Right lobe of liver (tissue), 6 donors: ENCODE measurements at places on chromosomes 6 and 20. TPM values are rescaled to one million over a fixed set of nuclear protein-coding genes. Genes with fewer than 3 reads are reported as not detected.

DNA sequence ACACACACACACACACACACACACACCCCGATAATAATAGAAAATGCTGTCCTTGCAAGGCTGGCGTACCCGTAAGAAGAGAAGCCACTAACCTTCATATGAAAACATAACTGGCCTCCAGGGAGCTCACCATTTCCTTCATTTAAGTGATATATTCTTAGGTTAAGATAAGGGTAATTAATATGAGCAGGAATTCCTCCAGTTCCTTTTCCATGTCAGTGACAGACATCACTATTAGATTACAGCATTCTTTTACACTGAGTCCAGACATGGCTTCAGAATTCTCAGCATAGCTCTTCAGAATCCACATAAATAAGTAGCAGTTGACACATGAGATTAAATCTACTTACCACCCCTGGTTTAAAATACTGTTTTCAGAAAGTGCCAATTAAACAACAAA is 121.9 kb downstream of the SIM1 start:
- DNase-seq = no peak
- H3K4me1 ChIP-seq = no peaks in the 10 kb centered on the region
- no peaks in the 10 kb centered on the region for H3K27me3 ChIP-seq
- no peak overlapping the region for H3K4me3 ChIP-seq
- no peak overlapping the region for H3K27ac ChIP-seq

- H3K4me1 ChIP-seq = no peaks in the 10 kb centered on the region
- no peaks in the 10 kb centered on the region for H3K36me3 ChIP-seq
- no peak for DNase-seq
- no peak overlapping the region for H3K27ac ChIP-seq
Measured at GRCh38 chr20:46253391-46253790, 54.9 kb downstream of the CDH22 start.

- H3K36me3 ChIP-seq = no peaks in the 10 kb centered on the region
- DNase-seq = no peak
- no peaks in the 10 kb centered on the region for H3K27me3 ChIP-seq
- no peaks in the 10 kb centered on the region for H3K4me1 ChIP-seq
- no peak overlapping the region for H3K4me3 ChIP-seq
Measured at GRCh38 chr6:33604941-33605854, 15.9 kb upstream of the ITPR3 start.

DNA sequence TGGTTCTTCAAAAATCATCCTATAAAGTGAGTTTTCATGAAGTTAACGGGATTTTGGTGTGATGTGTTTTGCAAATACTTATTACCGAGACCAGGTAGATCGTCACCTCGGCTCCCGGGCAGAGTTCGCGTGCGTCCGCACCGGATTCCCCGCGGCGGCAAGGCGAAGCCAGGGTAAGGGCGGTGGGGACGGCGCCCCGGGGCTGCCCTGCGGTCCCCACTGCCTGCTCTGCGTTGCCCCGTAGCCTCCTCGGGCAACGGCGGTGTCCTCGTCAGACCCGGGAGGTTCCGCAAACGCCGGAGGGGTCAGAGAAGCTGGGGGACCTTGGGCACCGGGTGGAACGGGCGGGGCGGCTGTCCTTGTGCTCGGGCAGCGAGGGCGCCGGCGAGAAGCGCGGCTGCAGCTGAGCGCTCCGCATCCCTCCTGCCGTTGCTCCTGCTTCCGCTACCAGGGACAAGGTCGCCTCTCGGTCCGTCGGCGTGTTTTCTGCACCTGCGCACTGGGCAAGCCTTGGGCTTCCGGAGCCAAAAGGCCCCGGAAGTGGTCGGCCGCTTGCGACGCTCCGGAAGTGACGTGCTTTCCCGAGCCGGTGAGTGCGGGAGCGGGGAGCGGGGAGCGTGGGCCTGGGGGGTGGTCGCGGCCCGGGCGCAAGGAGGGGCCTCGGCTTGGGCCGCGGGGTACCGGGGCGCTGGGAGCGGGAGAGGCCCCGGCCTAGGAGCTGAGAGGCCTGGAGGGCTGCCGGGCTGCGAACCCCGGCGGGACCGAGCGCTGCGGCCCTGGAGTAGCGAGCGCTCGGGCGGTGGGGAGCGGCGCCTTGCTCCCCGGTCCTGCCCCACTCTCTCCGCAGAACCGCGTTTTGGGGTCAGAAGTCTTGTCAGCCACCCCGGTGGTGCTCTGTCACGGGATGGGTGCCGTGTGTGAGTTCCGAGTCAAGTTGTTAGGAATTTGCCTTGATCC is at the start of gene MTG2:
TSS of gene MTG2 (plus strand) at position 560 of the 957 bp plus-strand sequence. CDS start 10,393 bp downstream, outside the sequence.
- no peaks in the 10 kb centered on the region for H3K36me3 ChIP-seq
- DNase-seq = peak; percentile 97
- H3K27me3 ChIP-seq = no peaks in the 10 kb centered on the region
- peak within 1 kb of the TSS; percentile 86 for H3K4me3 ChIP-seq

GRCh38 chr6:131107151-131107550 is 28.1 kb upstream of the AKAP7 start:
- H3K27me3 ChIP-seq = no peaks in the 10 kb centered on the region
- H3K4me1 ChIP-seq = no peaks in the 10 kb centered on the region
- no peak overlapping the region for H3K27ac ChIP-seq
- DNase-seq = no peak
- H3K4me3 ChIP-seq = no peak overlapping the region
- no peaks in the 10 kb centered on the region for H3K36me3 ChIP-seq

DNA sequence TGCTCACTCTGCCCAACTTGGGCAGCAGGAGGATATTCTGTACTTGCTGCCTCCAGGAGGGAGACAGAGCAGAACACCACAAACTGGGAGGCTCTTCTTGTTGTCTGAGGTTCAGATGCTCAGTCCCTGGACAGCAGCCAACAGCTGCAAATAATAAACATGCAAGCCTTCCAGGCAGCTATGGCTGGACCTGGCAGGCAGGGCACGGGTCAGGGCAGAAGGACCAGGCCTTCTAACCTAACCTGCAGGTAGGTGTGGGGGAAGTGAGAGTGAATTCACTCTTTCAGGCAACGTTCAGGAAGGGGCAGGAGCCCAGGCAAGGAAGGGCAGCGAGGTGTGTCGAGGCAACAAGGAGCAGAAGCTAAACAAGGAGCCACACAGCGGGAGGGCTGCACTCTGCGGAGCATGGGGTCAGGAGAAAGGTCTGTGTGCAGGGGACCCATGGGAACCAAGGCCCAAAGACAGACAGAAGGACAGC is 31.5 kb downstream of the NINL start:
- H3K4me3 ChIP-seq = no peak overlapping the region
- no peaks in the 10 kb centered on the region for H3K27me3 ChIP-seq
- no peak overlapping the region for H3K27ac ChIP-seq
- DNase-seq = no peak
- no peaks in the 10 kb centered on the region for H3K4me1 ChIP-seq

GRCh38 chr20:57625181-57625958 is 5.1 kb upstream of the ZBP1 start:
- H3K27ac ChIP-seq = no peak overlapping the region
- no peak for DNase-seq
- no peaks in the 10 kb centered on the region for H3K27me3 ChIP-seq
- no peak overlapping the region for H3K4me3 ChIP-seq
- H3K36me3 ChIP-seq = no peaks in the 10 kb centered on the region

Gene TRIM15
- 3.0 TPM for total RNA-seq

DNA sequence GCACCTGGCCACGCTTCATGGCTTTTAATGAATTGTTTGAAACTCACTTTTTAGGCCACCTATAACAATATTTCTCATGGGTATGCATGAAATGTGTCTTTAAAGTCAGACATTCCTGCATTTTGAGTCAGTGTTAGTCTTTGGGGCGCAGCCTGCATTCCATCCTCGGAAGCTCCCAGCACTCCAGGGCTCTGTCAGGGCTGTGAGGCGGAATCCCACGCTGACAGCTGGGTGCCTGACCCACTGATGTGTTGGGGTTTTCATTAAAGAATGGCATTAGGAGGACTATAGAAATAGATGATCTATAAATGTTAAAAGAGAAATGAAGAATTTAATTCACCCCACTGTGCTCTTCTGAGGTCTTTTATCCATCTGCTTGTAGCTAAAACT is 16.2 kb upstream of the CLDN20 start:
- no peak for DNase-seq
- H3K4me3 ChIP-seq = no peak overlapping the region
- H3K27ac ChIP-seq = no peak overlapping the region
- no peaks in the 10 kb centered on the region for H3K27me3 ChIP-seq

Gene SIGLEC1
- 13.9 TPM for total RNA-seq

Gene OVOL2
- 0.25 TPM for total RNA-seq

DNA sequence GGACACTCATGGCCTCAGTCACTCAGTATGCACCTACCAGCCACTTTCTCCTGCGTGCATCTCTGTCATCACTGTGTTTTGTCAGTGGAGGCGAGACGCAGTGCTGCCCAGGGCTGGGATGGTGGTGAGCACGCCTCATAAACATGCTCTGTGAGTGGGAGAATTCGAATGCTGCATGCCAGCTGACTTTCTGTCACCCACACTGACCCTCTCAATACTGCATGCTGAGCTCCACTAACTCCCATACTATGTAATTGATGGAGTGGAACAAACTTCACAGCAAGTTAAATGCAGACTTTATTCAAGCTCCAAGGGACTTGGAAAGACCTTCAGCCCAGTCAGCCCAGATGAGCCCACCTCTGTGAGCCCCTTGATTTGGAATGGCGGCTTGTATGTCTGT is 22.7 kb upstream of the GGTLC1 start:
- H3K27me3 ChIP-seq = no peaks in the 10 kb centered on the region
- H3K4me3 ChIP-seq = no peak overlapping the region
- no peak overlapping the region for H3K27ac ChIP-seq
- DNase-seq = no peak
- H3K4me1 ChIP-seq = no peaks in the 10 kb centered on the region

DNA sequence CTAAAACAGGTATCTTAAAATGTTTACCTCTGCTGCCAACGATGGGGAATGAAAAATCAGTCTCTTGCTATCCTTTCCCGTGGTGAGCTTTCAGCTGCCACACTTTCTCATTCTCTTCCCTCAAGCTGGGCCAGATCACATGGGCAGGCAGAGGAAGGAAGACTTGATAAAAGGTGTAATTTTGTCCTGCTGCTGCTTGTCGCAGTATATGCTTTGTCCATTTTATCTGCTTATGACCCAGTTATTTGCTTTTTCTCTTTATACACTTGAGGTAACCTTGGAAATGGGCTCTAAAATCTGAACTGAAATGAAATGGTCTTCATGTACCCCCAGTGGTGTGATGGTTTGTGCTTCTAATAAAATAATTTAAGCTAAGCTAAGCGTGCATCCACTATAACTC is 695.9 kb upstream of the FLRT3 start:
- H3K27me3 ChIP-seq = no peaks in the 10 kb centered on the region
- no peaks in the 10 kb centered on the region for H3K4me1 ChIP-seq

GRCh38 chr6:19999319-20000191 is 162.4 kb downstream of the ID4 start:
- H3K4me1 ChIP-seq = no peaks in the 10 kb centered on the region
- no peak overlapping the region for H3K27ac ChIP-seq
- H3K4me3 ChIP-seq = no peak overlapping the region
- no peaks in the 10 kb centered on the region for H3K27me3 ChIP-seq
- DNase-seq = no peak

- H3K36me3 ChIP-seq = peaks cover 4% of the 10 kb centered on the region
- H3K27ac ChIP-seq = no peak overlapping the region
- no peaks in the 10 kb centered on the region for H3K4me1 ChIP-seq
Measured at GRCh38 chr6:624979-625378, 31.9 kb downstream of the HUS1B start.

DNA sequence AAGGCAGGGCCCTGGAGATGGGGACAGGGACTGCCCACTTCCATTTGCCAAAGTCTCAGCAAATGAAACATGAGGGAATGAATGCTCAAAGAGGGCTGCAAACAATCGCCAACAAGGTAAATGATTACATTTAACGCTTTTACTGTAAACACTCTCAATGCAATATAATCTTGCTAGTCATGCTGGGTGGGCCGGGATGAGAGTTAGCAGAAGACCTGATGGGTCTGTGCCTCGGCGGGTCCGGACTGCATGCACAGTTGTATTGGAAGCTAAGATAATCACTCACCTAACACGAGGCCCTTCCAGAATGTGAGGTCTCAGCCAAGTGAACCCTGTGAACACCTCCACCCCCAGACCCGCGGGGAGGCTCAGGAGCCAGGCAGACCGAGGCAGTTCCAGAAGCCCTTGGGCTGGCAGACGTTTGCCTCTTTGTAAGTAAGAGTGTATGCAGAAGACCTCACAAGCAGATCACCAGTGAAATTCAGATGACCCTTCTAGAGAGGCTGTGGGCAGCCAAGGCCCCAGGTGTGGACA is 4.7 kb upstream of the SLCO4A1 start:
- H3K4me3 ChIP-seq = no peak overlapping the region
- DNase-seq = no peak
- H3K27me3 ChIP-seq = peaks cover 9% of the 10 kb centered on the region
- H3K36me3 ChIP-seq = no peaks in the 10 kb centered on the region
- no peak overlapping the region for H3K27ac ChIP-seq

GRCh38 chr6:42661540-42662153 is 60.8 kb downstream of the PRPH2 start:
- no peaks in the 10 kb centered on the region for H3K27me3 ChIP-seq
- no peaks in the 10 kb centered on the region for H3K4me1 ChIP-seq
- peaks cover 49% of the 10 kb centered on the region for H3K36me3 ChIP-seq
- no peak overlapping the region for H3K4me3 ChIP-seq
- peak; percentile 73 for DNase-seq
- no peak overlapping the region for H3K27ac ChIP-seq

- H3K4me1 ChIP-seq = no peaks in the 10 kb centered on the region
- DNase-seq = no peak
- no peak overlapping the region for H3K27ac ChIP-seq
Measured at GRCh38 chr20:2799688-2800520, 523 bp downstream of the CPXM1 start.

GRCh38 chr6:91669154-91669870 is 1082.4 kb upstream of the MAP3K7 start:
- no peak overlapping the region for H3K27ac ChIP-seq
- H3K36me3 ChIP-seq = no peaks in the 10 kb centered on the region
- no peak overlapping the region for H3K4me3 ChIP-seq
- no peaks in the 10 kb centered on the region for H3K4me1 ChIP-seq
- H3K27me3 ChIP-seq = no peaks in the 10 kb centered on the region
- DNase-seq = no peak

Gene FRK
- total RNA-seq = 14.1 TPM

Gene SIRPA
- total RNA-seq = 38.5 TPM

DNA sequence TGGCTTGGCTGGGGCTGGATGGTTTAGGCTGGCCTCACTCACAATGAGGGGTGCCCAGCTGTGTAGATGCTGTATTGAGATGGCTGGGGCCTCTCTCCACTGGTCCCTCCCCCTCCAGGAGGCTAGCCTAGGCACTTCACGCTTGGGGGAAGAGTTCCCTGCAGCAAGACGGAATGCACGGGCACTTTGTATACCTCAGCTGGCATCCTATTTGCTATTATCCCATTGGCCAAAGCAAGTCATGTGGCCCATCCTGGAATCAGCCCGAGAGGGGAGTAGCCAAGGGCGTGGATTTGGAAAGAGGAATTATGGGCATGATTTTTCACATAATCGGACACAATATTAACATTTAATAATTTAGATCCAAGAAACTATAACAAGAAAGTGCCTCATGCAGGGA is 64.3 kb downstream of the ISM1 start:
- H3K4me1 ChIP-seq = peaks cover 19% of the 10 kb centered on the region
- H3K27ac ChIP-seq = no peak overlapping the region
- no peaks in the 10 kb centered on the region for H3K36me3 ChIP-seq
- no peaks in the 10 kb centered on the region for H3K27me3 ChIP-seq

- H3K4me1 ChIP-seq = peaks cover 8% of the 10 kb centered on the region
- DNase-seq = no peak
- no peak overlapping the region for H3K4me3 ChIP-seq
- H3K27ac ChIP-seq = no peak overlapping the region
- H3K36me3 ChIP-seq = no peaks in the 10 kb centered on the region
Measured at GRCh38 chr6:111427341-111428116, 55.5 kb downstream of the REV3L start.

Gene TINAG
- total RNA-seq = not detected

Gene BPIFB4
- total RNA-seq = not detected
